ENCODE measurements at places on chromosomes 7 and 10.

- DNase-seq: no peak
These were observed 274.8 kb downstream of the PTPRN2 start for GRCh38 chr7:158312789-158313188.

- DNase-seq: no peak
These were observed 61.5 kb upstream of the RAPGEF5 start for GRCh38 chr7:22418251-22419046.

DNA sequence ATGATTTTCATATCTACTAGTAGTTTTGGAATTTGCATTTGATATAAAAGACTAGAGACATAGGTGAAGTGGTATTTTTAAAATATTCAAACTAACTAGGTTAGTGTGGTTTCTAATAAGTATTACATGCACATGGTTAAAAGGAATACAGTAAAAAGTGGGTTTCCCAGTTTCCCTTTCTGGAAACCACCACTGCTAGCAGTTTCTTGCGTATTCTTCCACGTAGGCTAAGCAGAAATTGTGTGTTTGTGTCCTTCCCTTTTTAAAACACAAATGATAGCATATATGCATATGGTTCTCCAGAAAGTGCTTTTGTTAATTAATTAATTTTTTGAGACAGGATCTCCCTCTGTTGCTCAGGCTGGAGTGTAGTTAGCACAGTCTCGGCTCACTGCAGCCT, 15.4 kb downstream of the NRF1 start:
- DNase-seq: no peak

GRCh38 chr7:151023232-151023631, 1.1 kb downstream of the ATG9B start:
- no peak for DNase-seq

DNA sequence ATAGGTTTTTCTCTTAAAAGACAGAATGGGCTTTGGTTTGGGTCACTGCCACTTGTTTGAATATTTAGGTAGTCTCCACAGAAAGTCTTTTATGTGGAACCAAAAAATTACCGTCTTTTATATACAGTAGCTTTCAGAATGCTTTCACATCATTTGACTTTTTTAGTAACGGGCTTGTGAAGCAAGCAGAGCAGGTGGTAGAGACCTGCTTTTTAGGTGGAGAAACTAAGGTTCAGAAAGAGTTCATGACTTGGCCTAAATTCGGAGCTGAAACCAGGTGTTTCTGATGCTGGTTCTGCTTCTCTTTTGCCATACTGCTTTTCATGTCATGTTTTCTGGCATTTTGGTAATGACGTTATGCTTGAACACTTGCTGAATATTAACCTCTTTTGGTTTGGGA, 36.3 kb downstream of the GARS1 start:
- no peak for DNase-seq

DNA sequence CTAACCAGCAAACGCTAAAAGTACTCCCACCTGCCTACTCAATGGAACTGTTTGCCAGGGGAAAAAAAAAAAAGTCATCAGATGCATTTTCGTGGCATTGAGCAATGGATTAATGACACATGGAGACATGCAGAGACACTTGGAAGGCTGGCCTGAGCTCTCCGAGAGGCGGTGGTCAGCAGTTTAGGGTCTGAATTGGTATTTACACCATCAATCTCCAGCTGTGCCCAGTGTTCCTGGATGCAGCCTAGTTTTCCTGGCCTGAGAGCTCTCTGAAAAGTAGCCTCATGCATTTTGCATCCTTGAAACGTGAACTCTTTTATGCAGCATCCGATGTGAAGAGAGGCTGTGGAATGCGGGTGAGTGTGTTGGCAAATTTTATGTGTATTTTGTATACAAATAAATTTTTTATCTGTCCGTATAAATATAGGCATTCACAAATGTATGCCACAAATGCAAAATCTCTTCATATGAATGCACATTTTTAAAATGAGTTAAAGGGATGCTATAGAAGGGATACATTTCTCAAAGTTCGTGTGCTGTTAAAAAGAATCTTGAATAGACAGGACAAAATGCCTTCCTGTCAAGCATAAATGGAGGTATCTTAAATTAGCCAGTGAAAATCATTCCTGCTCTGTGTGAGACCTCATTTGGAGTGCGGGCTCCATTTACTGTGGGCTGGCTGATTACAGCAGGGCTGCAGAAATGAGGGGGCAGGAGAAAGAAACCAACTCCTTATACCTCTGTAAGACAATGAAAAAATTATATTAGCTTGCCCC, 137.7 kb upstream of the PFKP start:
- DNase-seq: no peak

GRCh38 chr10:34535872-34536271, 279.2 kb downstream of the PARD3 start:
- DNase-seq: no peak

DNA sequence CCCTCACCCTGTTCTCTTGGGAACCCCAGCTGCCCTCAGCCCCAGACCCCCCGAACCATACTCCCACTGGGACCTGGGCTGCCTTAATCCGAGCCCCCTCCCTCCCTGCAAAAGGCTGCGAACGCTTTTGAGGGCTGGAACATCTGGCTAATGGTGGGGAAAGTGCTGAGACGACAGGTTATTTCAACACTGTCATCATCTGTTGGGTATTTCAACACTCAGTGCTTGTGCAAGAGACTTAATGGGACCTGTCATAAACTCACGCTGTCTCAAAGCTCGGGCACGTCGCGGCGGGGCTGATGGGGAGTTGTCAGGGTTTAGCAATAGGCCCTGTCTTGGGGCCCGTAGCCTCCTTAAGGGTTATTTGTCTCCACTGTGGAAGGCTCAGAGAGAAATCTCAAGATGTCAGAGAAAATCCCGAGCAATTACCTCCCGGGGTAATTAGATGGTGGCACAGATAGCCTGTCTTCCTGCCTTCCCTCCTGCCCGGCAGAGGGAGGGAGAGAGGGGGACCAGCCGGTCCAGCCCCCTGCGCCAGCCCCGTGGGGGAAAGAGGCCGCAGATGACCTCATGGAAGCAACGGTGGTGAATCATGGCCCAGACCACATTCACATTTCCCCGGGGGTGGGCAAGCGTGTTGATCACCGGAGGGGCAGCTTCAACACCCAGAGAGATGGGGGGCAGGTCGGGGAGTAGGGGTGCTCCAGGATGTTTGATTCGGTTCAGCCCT, 88.7 kb upstream of the MYL10 start:
- DNase-seq: peak; percentile 94

- DNase-seq: no peak
These were observed 14.4 kb downstream of the FFAR4 start for GRCh38 chr10:93580828-93581227.

- DNase-seq: peak; percentile 68
These were observed 608 bp downstream of the AKR1B10 start for GRCh38 chr7:134527979-134528371.

GRCh38 chr10:114077815-114078219, 34.2 kb downstream of the ADRB1 start:
- DNase-seq: no peak

- DNase-seq: peak; percentile 42
These were observed at the start of gene CCSER2 for GRCh38 chr10:84328418-84329195. CCSER2 (plus strand) TSS chr10:84328589; CDS start chr10:84371053, 42,464 bp downstream.

- DNase-seq: no peak
These were observed 365.2 kb upstream of the MEOX2 start for GRCh38 chr7:16051561-16052255.

- peak; percentile 44 for DNase-seq
These were observed 48.1 kb upstream of the GATA3 start for GRCh38 chr10:8006274-8006999.

DNA sequence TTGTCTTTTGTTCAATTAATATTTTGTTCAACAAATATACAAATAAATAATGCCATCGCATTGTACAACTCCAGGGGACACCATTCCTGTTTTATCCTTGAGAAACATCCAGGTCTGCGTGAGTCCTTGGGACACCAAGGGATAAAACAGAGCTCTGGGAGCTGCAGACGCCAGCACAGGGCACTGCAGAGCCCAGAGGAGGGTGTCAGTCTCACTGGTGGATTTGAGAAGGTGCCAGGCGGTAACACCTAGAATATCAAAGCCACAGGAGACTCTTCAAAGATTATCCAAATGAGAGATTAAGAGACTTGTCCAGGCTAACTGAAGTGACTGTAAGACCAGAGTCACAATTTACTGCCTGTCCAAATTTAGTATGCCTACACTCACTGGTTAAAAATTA, 55.3 kb downstream of the TEX36 start:
- DNase-seq: no peak

DNA sequence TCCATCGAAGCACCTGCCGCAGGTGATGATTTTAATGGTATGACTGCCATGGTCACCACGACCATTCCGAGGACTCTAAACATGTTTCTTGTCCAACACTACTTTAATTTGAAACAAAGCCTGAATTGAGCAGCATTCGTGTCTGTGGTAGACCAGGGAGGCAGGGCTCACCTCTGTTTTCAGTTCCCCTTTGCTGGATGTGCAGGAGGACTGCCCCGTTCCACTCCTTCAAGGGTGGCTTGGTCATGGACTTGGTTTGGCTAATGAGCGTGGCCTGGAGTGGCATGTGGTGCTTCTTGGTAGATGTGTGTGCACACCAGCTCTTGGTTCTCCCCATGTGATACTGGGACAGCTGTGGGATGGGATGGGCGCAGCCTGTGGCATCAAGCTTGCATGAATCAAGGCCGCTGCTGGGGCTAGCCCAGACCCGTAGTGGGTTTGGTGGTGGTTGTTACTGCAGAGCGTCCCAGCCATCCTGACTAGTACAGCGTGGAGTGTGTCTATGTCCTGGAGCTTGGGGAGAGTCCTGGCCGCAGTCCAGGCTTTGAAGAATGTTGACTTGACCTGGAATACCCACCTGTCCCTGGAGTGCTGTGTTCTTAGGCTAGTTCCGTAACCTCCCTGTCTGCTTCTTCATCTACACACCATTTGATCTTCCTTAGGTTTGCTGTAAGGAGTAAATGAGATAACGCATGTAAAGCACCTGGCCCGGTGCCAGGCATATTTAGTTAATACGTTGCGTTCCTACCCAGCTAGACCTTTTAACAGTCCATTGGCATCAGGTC, 34.8 kb downstream of the MGMT start:
- DNase-seq: no peak

- DNase-seq: no peak
These were observed 3.7 kb upstream of the SLC25A28 start for GRCh38 chr10:99623919-99624318.

DNA sequence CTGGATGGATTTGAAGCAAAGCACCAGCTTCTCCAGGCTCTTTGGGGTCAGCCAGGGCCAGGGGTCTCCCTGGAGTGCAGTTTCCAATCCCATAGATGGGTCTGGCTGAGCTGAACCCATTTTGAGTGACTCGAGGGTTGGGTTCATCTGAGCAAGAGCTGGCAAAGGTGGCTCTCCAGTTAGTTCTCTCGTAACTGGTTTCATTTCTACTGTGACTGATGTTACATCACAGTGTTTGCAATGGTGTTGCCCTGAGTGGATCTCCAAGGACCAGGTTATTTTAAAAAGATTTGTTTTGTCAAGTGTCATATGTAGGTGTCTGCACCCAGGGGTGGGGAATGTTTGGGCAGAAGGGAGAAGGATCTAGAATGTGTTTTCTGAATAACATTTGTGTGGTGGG, 14.2 kb downstream of the LEP start:
- DNase-seq: no peak

GRCh38 chr7:87934699-87935383, 790 bp downstream of the ADAM22 start:
- no peak for DNase-seq

- DNase-seq: no peak
These were observed 920.8 kb upstream of the ZNF722 start for GRCh38 chr7:63077841-63078240.

GRCh38 chr10:115861455-115861854, 411.6 kb downstream of the GFRA1 start:
- DNase-seq: peak; percentile 32

DNA sequence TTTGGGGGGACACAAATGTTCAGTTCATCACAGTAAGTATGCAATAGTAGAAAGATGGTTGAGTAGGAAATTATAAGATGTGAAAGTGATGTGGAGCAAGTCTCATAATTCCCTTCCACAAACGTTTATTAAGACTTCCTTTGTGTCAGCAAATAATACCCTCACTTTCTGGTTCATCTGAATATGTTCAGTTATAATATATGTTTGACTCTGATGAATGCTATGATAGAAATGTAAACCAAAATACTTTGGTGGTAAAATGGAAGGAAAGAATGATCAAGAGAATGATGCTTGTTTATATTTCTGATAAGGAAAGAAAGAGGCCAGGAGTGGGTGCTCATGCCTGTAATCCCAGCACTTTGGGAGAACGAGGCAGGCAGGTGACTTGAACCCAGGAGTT, 111.7 kb upstream of the PLXDC2 start:
- DNase-seq: no peak

- no peak for DNase-seq
These were observed 167.9 kb downstream of the FRMD4A start for GRCh38 chr10:14162629-14163344.

DNA sequence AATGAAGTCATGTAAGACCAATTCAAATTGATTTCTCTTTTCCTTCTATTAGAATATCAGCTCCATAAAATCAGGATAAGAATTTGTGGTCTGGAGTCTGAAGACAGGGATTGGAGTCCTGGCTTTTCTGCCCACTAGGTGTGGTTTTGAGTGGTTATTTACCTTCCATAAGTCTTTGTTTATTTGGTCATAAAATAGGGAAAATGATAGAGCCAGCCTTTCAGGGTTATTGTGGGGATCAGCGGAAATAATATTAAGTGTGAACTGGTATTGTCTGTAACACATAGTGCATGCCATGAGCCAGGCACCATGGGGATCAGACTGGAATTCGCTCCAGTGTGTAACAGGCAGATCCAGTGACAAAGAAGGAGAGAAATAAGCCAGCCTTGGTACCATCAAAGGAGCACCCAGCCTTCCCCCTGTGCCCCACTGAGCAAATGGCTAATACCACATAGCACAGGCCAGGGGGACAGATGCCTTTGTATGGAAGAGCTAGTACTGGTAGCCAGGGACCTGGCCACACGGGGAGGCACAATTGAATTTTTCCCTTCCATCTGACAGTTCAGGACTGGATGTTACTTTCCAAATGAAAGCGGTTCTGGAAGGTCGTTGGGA, 509.7 kb upstream of the PODXL start:
- DNase-seq: no peak

- DNase-seq: no peak
These were observed 584.7 kb upstream of the SORCS1 start for GRCh38 chr10:107749235-107749634.

GRCh38 chr7:1741751-1742554, 71.9 kb downstream of the ELFN1 start:
- no peak for DNase-seq

GRCh38 chr7:158829021-158829341, 328 bp downstream of the ESYT2 start:
- peak; percentile 85 for DNase-seq

DNA sequence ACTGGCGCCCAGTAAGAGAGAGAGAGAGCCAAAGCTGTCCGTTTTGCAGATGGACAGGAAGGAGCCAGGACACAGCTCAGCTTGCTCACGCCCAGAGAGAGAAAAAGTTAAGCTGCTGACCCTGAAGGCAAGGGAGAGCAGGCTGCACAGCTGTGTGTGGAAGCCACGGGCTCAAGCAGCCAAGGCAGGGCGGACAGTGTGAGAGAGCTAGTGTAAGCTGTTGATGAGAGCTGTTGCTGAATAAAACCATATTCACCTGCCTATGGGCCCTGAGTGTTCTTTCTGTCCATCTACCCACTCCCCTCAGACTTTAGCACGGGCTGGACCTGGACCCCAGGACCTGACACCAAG, 5.4 kb downstream of the INMT start:
- DNase-seq: no peak

- no peak for DNase-seq
These were observed 130.8 kb downstream of the DNAJB6 start for GRCh38 chr7:157467496-157468212.

GRCh38 chr7:102223184-102223583, 63.5 kb upstream of the SH2B2 start:
- DNase-seq: no peak
